ENCODE measurements at places on chromosomes 3 and 15.

DNA sequence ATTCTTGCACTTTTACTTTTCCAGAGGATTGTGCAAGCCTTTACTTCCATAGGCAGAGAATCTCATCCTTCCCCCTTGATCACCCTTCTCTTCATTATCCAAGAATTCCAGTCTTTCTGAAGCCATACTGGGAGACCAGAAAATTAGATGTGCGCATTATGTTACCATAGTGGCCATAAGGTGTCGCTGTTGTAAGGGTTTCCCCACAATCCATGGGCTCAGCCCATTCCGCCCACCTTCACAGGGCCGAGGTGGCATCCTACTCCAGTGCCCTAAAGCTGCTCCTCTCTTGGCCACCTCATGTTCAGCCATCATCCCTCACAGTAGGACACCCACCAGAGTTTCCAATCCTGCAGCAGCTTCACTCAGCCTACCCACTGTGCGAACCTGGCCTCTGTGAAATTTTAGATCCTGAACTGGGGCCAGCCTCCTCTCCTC is 35.0 kb downstream of the CTSH start:
- ATAC-seq, result peak; percentile 63

DNA sequence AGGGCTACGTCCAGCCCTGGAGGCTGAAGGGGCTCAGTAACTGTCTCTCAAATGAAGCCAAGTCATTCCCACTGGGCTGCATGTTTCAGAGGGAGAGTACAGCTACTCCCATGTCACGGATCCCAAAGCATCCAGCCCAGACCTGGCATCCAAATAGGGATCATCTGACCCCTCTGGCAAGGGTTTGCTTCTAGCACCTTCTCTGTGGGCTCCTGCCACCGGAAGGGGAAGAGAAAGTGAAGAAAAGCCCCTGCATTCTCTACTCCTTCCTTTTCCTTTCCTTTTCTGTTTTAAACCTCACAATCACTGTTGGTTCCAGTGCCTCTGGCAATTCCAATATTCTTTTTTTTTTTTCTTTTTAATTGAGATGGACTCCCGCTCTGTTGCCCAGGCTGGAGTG is 64.5 kb upstream of the CTSH start:
- peak; percentile 35 for ATAC-seq

- ATAC-seq, result no peak
These were observed 155.2 kb downstream of the FBLN2 start for GRCh38 chr3:13704174-13704573.

GRCh38 chr3:141798448-141798845 is 35.2 kb downstream of the GRK7 start:
- ATAC-seq, result no peak

- no peak for ATAC-seq
These were observed 82.8 kb downstream of the RORA start for GRCh38 chr15:61146091-61146930.

- no peak for ATAC-seq
These were observed 540.7 kb upstream of the NECTIN3 start for GRCh38 chr3:110530902-110531301.

DNA sequence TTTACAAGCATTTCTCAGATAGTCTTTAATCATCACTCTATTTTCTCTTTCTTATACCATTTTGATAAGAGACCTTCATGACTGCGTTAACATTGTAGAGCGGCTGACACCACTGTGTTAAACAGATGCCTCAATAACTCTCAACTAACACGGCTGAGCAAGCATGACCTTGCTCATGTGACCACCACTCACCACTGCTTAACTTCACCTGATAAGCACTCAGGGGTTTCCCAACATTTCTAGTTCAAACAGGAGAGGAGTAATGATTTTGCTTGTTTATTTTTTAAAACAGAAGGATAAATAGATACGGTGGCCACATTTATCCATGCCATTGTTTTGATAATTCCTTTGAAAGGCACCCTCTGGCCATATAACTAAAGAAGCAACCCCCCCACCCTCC is 37.7 kb upstream of the TMEM45A start:
- ATAC-seq, result no peak

DNA sequence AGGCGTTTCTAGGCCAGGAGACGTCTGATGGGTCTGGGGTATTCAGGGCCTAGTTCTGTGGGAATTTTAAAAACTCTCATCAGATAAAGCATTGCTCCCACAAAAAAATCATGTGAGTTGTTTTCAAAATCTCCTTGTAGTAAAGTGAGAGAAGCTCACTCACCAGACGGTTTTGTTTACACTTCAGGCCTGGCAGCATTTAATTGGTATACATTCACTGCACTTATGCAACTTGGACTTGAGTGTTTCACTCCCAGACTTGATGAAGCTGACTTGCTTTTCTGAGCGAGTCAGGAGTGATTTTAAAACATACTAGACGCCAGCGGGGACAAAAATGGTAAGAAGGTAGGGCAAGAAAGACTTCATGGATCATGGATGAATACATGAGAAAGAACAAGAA is 75.2 kb downstream of the SLCO3A1 start:
- ATAC-seq, result no peak

DNA sequence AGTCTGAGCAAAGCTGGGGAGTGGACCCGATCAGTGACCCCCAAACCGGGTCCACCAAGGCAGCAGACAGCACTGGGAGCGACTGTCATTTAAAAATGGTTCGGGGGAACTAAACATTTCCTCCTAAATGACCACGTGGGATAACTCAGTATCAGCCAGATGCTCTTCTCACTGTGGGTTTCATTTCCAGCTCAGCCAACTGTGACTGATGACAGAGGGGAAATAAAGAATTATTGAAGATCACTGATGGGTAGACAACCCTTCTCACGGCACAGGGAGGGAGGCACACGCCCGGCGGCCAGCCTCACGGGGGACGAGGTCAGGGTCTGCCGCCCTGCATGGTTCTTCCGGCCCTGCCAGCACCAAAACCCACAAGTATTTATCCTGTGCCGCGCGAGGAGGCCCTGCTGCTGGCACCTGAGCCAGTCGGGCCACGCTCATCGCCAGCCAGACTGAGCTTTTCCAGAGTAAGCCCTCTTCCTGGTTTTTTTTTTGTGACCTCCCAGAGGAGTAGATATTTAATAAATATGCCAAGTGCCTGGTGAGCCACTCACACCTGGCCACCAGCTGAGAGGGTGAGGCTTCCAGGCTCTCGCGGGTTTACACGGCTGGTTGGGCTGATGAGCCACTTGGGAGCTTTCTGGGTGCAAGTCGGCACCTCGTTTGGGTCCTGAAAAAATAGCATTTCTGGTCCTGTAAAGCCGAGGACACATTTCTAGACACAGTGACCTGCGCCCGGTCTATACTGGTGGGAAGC is 6.2 kb downstream of the MELTF start:
- ATAC-seq, result peak; percentile 91

- no peak for ATAC-seq
These were observed 3.3 kb downstream of the WDR49 start for GRCh38 chr3:167650459-167650858.

DNA sequence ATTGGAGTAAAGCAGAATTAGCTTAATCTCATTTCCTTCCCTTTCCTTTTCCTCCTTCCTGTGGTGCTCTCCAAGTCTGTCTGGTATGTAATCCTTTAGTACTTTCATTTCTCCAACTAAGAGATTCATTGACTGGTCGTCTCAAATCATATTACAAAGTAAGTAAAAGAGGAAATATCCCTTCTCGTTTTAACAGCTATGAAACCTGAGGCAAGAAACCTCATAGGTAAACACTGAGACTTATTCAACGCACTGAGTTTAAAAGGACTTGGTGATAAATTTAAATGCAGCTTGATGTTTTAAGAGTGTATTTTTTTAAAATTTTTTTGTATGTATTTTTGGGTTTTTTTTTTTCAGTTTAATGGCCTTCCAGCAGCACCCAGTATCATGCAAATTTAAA is 117.2 kb upstream of the LRRC3B start:
- no peak for ATAC-seq

DNA sequence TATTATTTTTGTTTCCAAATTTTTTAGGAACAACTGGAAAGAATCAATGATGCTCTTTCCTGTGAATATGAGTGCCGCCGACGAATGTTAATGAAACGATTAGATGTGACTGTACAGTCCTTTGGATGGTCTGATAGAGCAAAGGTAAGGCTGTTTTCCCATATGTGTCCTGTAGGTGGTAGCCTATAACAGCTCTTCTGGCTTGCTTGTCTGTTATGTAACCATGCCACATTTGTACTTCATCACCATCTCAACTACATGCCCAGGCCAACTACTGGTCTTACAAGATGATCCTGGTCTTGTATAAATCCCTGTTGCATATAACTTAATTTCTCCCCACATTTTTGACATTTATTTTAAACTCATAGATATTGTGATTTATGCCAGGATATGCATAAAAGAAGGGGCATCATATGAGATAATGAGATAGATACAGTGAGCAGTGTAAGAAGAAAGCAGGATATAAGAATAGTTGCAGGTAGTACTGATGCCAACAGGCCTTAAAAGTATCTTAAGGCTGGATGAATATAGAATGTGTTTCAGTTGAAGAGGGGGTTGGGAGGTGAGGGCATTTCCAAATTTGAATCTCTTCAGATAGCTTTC is 20.3 kb downstream of the FAM98B start:
- peak; percentile 79 for ATAC-seq

- no peak for ATAC-seq
These were observed 21.4 kb downstream of the ACKR2 start for GRCh38 chr3:42830437-42831320.
